ENCODE measurements at places on chromosomes 11 and 22.

- DNase-seq, result no peak
Observed at GRCh38 chr22:35475545-35475944, 65.1 kb upstream of the RASD2 start.

DNA sequence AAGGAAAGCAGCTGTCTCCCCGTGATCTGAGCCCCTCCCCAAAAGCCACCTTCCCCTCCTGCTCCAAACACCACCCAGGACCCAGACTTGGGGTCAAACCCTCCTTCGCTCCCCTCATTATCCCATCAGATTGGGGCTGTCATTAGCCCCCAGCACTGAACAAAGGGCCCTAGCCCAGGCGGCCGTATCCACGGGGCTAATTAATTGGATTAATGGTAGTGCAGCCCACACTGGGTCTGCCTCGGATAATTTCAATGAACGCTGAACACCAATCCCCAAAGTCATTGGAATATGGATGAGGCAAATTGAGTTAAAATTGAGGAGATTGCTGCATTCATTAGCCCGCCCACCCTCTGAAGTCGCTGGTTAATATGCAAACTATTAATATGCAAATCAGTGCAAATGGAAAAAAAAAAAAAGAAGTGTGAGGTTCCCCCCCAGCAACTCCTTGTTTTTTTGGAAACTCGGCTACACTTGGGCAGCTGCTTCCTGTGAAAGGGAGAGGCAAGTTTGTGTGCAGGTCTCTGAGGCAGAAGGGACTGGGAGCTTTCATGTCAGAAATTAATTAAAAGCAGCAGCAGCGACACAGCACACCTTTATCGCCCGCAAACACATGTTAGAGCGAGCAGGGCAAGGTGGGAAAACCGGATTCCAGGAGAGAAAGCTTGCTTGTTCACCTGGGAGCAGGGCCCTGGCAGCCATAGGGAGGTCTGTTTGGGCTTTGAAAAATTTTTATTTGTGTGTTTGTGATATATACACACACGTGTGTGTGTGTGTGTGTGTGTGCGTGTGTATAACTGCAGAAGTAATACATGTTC is 517.8 kb downstream of the MIAT start:
- DNase-seq, result no peak

GRCh38 chr11:56906683-56907148 is 82.0 kb upstream of the OR5AK2 start:
- DNase-seq, result no peak

- DNase-seq, result no peak
Observed at GRCh38 chr11:88950975-88951374, 114.8 kb downstream of the GRM5 start.

DNA sequence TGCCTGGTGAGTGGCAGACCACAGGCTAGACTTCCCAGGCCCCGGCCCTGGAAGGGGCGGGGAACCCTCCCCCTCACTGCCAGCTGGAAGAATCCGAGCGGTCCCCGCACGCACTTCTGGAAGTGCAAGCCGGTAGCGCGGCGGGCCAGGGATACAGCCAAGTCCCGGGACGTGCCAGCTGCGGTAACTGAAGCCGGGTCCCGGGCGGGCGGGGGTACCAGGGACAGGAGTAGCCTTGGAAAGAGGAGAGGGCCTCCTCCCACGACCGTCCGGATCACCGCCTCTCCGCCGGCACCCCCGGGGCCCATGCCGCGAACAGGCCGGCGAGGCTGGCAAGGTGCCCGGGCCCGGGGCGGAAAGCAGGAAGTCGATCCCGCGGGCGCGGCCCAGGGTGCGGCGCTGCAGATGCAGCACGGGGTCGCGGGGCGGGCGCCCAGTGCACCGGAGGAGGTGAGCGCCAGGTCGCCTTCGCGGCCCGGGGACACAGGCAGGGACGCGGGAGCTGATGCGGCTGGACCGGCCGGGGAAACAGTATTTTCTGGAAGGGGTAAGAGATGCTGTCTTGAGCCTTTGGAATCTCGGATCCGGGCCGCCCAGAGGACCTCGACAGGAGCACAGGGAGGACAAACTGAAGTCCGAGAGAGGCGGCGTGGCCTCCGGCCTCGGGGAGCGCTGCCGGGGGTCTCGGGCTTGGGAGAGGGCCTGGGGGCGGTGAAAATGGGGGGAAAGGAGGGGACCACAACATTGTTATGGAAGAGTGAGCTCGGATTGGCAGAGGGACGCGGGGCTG is 783 bp upstream of the SLC35C1 start:
- peak; percentile 73 for DNase-seq

DNA sequence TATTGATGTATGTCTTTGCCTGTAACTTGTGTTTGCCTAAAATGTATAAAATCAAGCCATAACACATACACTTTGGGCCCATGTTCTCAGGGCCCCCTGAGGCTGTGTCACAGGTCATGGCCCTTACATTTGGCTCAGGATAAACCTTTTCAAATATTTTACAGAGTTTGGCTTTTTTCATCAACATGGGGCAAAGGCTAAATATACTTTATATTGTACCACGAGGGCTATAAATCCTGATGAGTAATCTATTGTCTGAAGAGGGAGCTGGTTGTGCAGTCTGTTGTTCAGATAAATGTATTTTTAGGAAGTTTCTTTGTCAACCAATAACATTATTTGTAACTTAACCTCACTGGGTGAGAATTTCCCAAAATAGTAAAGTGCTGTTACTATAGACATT is 404.6 kb upstream of the DDI1 start:
- DNase-seq, result no peak

DNA sequence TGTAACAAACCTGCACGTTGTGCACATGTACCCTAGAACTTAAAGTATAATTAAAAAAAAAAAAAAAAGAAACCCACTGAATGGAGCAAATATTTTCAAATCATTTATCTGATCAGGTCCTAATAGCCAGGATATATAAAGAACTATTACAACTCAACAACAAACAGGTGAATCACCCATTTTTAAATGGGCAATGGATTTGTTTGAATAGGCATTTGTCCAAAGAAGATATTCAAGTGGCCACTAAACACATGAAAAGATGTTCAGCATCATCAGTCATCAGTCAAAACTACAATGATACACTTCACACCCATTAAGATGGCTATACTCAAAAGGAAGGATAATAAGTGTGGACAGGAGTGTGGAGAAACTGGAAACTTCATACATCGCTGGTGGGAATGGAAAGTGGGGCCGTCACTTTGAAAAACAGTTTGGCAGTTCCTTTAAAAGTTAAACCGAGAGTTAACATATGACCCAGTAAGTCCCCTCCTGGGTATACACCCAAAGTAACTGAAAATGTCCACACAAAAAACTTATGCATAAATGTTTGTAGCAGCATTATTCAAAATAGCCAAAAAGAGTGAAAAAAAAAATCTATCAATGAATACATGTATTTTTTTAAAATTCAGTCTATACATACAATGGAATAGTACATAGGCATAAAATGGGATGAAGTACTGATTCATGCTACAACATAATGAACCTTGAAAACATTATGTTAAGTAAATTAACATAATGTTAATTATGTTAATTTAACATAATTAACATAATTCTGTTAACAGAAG is 53.1 kb downstream of the ARRB1 start:
- no peak for DNase-seq

DNA sequence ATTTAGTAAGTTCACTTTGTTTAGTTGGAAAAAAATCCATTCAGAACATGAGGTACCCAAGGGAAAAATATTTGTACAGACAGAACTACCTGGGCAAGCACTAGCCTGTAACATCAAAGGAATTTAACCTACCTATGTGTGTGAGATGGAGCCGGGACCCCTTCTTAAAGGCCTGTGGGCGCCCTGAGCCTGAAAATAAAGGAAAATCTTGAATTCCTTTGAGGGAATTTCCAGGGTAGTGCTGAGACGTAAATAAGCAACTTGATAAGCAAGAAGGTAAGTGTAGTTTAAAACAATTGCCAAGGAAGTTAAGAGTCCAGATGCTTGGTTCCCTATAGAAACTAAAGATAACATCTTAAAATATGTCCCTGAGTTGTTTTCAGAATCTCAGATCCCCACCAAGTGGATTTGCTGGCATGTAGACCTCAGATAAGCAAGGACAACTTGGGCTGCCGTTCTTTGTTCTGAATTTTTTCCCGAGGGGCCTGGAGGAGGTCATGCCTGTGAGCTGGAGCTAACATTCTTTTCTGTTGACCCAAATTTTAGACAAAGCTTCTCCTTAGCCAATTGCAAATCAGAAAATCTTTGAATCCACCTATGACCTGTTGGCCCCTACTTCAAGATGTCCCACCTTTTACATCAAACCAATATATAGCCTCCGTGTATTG is 31.0 kb downstream of the MED17 start:
- no peak for DNase-seq

- DNase-seq, result no peak
Observed at GRCh38 chr11:7520011-7520942, 6.5 kb downstream of the PPFIBP2 start.

GRCh38 chr11:66281001-66281400 is 3.0 kb downstream of the CNIH2 start:
- DNase-seq, result no peak

DNA sequence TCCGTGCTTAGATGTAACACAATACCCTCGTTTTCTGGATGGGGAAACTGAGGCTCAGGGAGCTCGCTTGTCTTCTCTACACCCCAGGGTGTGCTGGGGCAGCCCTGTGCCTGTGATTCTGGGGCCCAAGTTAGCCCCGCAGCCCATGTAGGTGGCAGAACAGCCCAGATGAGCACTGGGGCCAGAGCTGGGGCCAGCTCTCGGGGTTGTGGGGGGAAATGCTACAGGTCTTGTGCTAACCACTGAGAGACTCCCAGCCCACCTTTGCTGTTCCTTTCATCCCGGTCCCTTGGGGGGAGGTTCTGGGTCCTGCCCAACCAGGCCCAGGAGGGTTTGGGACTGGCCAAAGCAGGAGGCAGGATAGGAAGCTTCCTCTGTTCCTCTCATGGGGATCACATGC is 13.5 kb downstream of the MYEOV start:
- no peak for DNase-seq

GRCh38 chr11:122071709-122072202 is 44.3 kb downstream of the BLID start:
- no peak for DNase-seq

DNA sequence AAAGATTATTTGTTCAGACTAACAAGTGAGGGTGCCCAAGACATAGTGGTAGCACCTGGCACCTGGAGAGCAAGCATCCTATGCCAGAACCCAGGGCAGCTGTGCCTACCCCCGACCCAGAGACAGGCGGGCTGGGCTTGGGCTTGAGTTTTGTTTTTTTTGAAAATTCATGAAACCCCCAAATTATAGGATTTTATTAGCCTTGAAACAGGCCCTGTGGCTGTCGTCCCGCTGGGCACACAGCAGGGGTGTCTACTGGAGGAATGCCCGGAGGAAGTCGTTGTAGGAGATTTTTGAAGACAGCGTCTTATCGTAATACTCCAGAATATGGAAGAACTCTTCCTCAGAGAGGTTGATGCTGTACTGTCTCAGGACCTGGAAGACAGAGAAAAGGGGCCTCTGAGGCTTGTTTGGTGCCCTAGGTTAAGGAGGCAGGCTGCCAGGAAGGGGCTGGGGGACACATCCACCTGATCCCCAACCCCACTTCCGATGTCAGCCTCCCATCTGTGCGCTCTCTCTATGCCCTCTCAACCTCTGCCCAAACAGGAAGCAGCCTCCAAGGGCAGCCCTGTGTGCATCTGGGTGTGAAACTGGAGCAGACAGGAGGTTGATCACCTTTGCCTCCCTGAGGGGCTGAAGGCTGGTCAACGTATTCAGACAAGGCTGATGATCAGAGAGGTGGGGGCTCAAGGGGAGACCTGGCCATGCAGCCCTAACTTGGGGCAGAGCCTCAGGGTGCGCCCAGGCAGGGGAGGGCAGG is 117.0 kb downstream of the MPPED1 start:
- no peak for DNase-seq

- peak; percentile 60 for DNase-seq
Observed at GRCh38 chr22:31230871-31231621, 18.9 kb downstream of the LIMK2 start.

- no peak for DNase-seq
Observed at GRCh38 chr11:12066799-12067508, 43.4 kb upstream of the MICAL2 start.

- no peak for DNase-seq
Observed at GRCh38 chr22:44412136-44412731, 85.8 kb downstream of the RTL6 start.

GRCh38 chr11:6200975-6201374 is 2.0 kb downstream of the OR52W1 start:
- no peak for DNase-seq

DNA sequence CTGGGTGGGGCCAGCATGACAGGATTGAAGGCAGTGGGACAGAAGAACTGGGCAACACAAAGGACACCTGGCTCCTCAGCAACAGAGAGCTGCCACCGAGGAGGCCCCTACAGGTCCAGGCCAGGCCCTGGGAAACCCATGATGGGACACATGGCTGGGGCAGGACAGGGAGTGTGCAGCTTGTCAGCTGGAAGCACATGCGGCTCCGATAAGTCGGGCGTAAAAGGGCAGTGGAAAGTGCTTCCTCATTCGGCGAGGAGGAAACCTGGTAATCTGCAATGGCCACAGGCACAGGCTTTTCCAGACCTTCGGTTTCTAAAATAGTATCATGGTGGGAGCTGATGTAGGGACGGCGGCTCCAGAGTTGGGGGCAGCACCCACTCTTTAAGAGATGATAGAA is 16.5 kb downstream of the GNAZ start:
- DNase-seq, result no peak

DNA sequence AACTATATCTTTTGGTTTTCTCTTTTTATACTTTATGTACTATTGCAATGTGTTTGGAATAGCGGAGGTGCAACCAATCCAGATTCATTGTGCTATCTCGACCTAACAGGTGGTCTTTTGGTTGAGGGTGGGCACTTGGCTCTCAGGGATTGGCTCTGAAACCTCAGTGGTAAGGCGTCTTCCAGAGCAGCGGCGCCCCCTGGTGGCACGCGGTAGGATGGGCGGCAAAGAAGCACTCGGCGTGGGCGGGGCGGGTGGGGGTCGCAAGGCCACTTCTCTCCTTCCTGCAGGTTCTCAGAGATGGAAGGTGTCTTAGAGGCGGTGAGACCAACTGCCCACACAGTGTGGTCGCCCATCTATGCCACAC is 19.2 kb upstream of the PLET1 start:
- peak; percentile 84 for DNase-seq

- no peak for DNase-seq
Observed at GRCh38 chr11:96863520-96863919, 473.7 kb downstream of the JRKL start.

DNA sequence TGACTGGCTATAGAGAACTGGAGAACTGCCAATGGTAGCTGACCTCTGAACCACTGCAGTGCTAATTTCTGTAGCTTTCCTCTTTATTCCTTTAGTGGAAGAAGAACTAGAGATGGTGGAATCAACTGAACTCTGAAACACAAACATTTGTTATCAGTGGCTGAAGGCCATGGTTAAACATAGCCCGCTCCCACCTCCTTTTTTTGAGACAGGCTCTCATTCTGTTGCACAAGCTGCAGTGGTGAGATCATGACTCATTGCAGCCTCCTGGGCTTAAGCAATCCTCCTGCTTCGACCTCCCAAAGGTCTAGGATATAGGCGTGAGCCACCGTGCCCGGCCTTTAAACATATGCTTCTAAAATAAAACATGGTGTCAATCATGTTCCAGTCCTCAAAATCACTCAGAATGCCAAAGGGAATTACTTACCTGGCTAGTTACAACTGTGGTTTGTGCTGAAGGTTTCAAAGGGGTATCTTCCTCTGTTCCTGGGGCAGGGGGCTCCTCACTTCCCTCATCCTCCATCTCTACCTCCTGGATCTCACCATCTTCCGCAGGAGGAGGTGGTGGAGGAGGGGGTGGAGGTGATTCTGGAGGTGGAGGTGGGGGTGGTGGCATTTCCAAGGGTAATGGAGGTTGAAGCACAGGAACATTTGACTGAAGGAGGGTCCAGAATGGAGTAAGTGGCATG is 9.0 kb upstream of the AGBL2 start:
- no peak for DNase-seq

- DNase-seq, result no peak
Observed at GRCh38 chr22:47152938-47153337, 390.5 kb downstream of the TBC1D22A start.
